ENCODE measurements at places on chromosomes 2 and 18. TPM values are rescaled to one million over a fixed set of nuclear protein-coding genes. Genes with fewer than 3 reads are reported as not detected.

- H3K27me3 ChIP-seq, result peaks cover 41% of the 10 kb centered on the region
- no peak overlapping the region for H3K27ac ChIP-seq
- no peaks in the 10 kb centered on the region for H3K36me3 ChIP-seq
Measured at GRCh38 chr18:25348386-25349130, 3.4 kb downstream of the ZNF521 start.

- H3K4me3 ChIP-seq, result no peak overlapping the region
- DNase-seq, result no peak
- H3K36me3 ChIP-seq, result no peaks in the 10 kb centered on the region
- H3K27ac ChIP-seq, result no peak overlapping the region
- no peaks in the 10 kb centered on the region for H3K27me3 ChIP-seq
Measured at GRCh38 chr2:16972276-16972675, 306.6 kb upstream of the CYRIA start.

ALPP gene
- not detected for polyA plus RNA-seq

GRCh38 chr18:27206411-27206810 is 21.3 kb upstream of the CHST9 start:
- H3K4me3 ChIP-seq, result no peak overlapping the region
- H3K27me3 ChIP-seq, result no peaks in the 10 kb centered on the region
- no peaks in the 10 kb centered on the region for H3K36me3 ChIP-seq
- H3K4me1 ChIP-seq, result peaks cover 8% of the 10 kb centered on the region
- no peak for DNase-seq

All from keratinocyte (primary cell).